Activated naive CD4-positive, alpha-beta T cell treated with anti-CD3 and anti-CD28 coated beads for 36 hours (primary cell): ENCODE measurements at places on chromosomes 2 and 18. TPM values are rescaled to one million over a fixed set of nuclear protein-coding genes. Genes with fewer than 3 reads are reported as not detected.

The LOXHD1 gene
- total RNA-seq = 0.05 TPM

The SERPINB4 gene
- total RNA-seq = not detected

The ST6GAL2 gene
- total RNA-seq = not detected

The PLEK gene
- 0.77 TPM for total RNA-seq

The HNRNPLL gene
- 54.4 TPM for total RNA-seq

The NABP1 gene
- 101 TPM for total RNA-seq

The DSC1 gene
- 0.20 TPM for total RNA-seq

DNA sequence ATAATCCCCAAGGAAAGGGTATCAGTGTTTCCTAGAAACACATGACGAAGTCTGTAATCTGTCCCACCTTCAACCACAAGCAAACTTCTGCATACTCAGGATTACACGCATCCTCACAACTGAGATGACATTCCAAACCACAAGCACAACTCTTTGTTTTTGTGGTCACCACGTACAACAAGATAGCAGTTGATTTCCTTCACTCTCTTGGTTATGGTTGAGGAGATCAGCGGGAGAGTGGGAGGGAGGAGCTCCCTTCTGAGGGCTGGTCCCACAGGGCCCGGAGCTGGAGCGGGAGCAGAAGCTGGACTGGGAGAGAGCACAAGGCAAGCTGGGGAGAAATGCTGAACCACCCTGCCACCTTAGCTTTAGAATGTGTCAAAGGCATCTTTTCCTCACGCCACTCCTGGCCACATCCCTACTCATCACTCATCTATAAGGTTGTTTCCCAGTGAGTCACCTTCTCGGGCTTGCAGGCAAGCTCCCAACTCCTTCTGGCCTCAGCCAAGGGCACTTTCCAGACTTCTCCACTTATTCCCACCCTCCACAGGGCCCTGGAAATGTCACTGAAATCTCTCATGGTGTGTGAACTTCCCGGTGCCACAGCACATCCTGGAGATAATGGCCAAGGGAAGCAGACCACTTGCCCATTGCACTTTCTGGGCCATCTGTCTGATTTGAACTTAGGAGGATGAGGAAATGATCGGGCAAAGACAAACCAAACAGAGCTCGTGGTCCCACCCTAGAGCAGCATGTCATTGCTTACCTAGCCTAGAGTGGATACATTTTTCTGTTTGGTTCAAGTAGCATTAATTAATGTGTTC is 98.9 kb upstream of the LGALSL start:
- no peak overlapping the region for H3K27ac ChIP-seq
- H3K36me3 ChIP-seq = no peaks in the 10 kb centered on the region
- H3K4me1 ChIP-seq = peaks cover 5% of the 10 kb centered on the region
- no peak for DNase-seq
- H3K4me3 ChIP-seq = no peak overlapping the region
- peaks cover 10% of the 10 kb centered on the region for H3K27me3 ChIP-seq

DNA sequence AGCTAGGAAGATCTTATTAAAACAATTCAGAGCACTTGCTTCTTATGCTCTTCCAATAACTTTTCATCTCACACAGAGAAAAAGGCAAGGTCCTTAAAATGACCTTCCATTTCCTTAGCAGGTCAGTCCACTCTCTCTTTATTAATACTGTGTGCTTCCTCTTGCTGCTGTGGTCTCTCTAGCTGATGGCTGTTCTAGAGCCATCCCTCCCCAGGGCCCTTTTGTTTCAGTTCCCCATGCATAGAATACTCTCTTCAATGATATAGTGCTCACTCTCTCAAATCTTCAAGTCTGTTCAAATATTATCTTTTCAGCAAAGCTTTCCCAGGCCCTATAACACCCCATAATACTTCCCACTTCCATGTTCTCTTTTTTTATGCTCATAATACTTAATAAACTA is 469.3 kb downstream of the METTL4 start:
- no peaks in the 10 kb centered on the region for H3K36me3 ChIP-seq
- H3K4me3 ChIP-seq = no peak overlapping the region
- no peak for DNase-seq
- no peak overlapping the region for H3K27ac ChIP-seq

- H3K4me1 ChIP-seq = no peaks in the 10 kb centered on the region
- no peak for DNase-seq
- H3K4me3 ChIP-seq = no peak overlapping the region
- no peaks in the 10 kb centered on the region for H3K36me3 ChIP-seq
- H3K27me3 ChIP-seq = peaks cover 23% of the 10 kb centered on the region
Measured at GRCh38 chr18:78721238-78721875, 258.3 kb upstream of the SALL3 start.

GRCh38 chr2:188940171-188940570 is 34.0 kb upstream of the COL3A1 start:
- H3K4me3 ChIP-seq = no peak overlapping the region
- H3K36me3 ChIP-seq = no peaks in the 10 kb centered on the region
- no peaks in the 10 kb centered on the region for H3K4me1 ChIP-seq
- DNase-seq = no peak
- no peaks in the 10 kb centered on the region for H3K27me3 ChIP-seq

GRCh38 chr2:66041902-66042657 is 392.8 kb upstream of the MEIS1 start:
- H3K36me3 ChIP-seq = no peaks in the 10 kb centered on the region
- no peak overlapping the region for H3K27ac ChIP-seq
- no peak overlapping the region for H3K4me3 ChIP-seq
- peaks cover 3% of the 10 kb centered on the region for H3K27me3 ChIP-seq
- no peak for DNase-seq
- no peaks in the 10 kb centered on the region for H3K4me1 ChIP-seq

GRCh38 chr2:151337643-151338042 is 19.7 kb upstream of the TNFAIP6 start:
- H3K36me3 ChIP-seq = peaks cover 3% of the 10 kb centered on the region
- no peak for DNase-seq
- H3K27ac ChIP-seq = no peak overlapping the region

DNA sequence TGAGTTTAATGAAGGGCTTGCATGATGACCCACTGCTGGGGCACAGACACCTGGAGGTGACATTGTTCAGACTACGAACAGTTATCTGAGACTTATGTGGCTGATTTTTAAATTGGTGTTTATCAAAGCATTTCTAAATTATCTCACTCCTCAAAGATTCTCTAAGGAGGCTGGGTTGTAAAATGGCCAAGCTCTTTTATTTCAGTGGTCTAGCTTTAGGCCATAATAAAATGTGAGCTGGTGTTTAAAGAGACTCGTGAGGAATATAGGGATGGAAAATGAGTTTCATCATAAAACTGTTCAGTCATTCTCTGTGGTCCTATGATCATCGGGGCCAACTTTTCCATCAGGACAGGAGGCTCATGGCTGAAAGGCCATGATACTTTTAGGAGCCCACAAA is 93.4 kb downstream of the SPP2 start:
- H3K36me3 ChIP-seq = no peaks in the 10 kb centered on the region
- H3K27me3 ChIP-seq = no peaks in the 10 kb centered on the region
- DNase-seq = no peak
- peaks cover 24% of the 10 kb centered on the region for H3K4me1 ChIP-seq

DNA sequence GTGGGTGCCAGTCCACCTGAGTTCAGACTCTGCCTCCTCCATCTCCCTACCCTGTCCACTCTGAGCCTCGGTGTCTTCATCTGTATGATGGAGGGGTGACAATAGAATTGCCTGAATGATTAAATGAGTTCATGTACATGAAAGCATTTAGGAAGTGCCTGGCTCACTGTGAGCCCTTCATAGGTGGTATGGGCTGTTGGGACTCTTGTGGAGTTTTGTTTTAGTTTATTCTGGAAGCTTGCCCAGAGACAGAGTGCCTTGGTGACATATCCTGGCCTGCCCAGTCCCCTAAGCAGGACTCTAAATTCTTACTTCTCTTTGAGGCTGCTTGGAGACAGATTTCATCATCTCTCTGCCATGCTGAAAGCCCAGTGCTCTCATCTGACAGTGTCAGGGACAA is 24.5 kb upstream of the GIGYF2 start:
- H3K4me3 ChIP-seq = no peak overlapping the region
- no peak for DNase-seq
- no peaks in the 10 kb centered on the region for H3K27me3 ChIP-seq
- no peaks in the 10 kb centered on the region for H3K36me3 ChIP-seq
- no peaks in the 10 kb centered on the region for H3K4me1 ChIP-seq

DNA sequence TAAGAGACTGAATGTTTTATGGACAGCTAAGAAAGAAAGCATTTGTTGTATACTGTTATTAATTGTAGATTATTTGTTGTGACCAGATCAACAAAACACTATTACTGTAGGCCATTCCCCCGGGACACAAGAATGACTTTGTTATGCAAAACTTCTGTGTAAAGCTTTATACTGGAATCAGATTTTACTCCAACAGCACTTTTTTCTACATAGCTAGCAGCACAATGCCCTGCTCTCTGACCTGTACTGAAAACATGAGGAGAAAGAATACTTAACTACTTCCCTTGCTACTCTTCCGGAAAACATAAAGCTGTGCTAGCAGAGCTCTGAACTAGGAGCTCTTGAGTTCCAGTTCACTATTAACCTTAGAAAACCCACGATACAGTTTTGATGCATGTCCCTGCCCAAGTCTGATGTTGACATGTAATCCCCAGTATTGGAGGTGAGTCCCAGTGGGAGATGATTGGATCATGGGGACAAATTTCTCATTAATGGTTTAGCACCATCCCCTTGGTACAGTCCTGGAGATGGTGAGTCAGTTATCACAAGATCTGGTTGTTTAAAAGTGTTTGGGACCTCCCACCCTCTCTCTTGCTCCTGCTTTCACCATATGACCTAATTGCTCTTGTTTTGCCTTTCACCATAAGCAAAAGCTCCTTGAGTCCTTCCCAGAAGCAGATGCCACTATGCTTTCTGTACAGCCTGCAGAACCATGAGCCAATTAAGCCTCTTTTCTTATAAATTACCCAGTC is 601.1 kb upstream of the PIK3C3 start:
- no peak overlapping the region for H3K27ac ChIP-seq
- no peaks in the 10 kb centered on the region for H3K27me3 ChIP-seq
- no peaks in the 10 kb centered on the region for H3K36me3 ChIP-seq
- H3K4me3 ChIP-seq = no peak overlapping the region
- H3K4me1 ChIP-seq = no peaks in the 10 kb centered on the region
- DNase-seq = no peak

- no peak overlapping the region for H3K4me3 ChIP-seq
- peaks cover 15% of the 10 kb centered on the region for H3K4me1 ChIP-seq
- H3K27ac ChIP-seq = no peak overlapping the region
- no peak for DNase-seq
- H3K27me3 ChIP-seq = peaks cover 22% of the 10 kb centered on the region
Measured at GRCh38 chr2:74444498-74445318, 3.0 kb upstream of the RTKN start.

- peaks cover 3% of the 10 kb centered on the region for H3K4me1 ChIP-seq
- H3K36me3 ChIP-seq = no peaks in the 10 kb centered on the region
- peak overlapping the region; percentile 69 for H3K4me3 ChIP-seq
- H3K27me3 ChIP-seq = peaks cover 56% of the 10 kb centered on the region
- no peak for DNase-seq
Measured at GRCh38 chr2:178195390-178196166, 1.3 kb downstream of the OSBPL6 start.

DNA sequence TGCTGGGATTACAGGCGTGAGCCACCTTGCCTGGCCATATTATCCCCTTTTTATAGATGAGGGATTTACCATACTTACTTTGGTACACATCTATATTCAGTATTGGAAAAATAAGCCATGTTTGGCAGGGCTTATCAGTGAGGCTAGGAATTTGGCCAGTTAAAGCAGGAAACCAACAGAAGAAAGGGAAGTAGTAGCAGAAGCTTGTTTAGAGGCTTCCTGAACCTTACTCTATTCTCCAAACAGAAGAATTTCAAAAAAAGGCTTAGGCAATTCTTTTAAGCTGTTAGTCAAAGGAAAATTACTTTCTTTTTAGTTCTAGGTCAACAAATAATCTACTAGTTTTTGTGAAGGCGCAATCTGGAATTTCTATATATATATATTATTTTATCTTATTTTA is 3.2 kb upstream of the GLS start:
- peaks cover 30% of the 10 kb centered on the region for H3K4me1 ChIP-seq
- peaks cover 8% of the 10 kb centered on the region for H3K36me3 ChIP-seq
- H3K4me3 ChIP-seq = no peak overlapping the region
- no peak overlapping the region for H3K27ac ChIP-seq
- H3K27me3 ChIP-seq = no peaks in the 10 kb centered on the region

DNA sequence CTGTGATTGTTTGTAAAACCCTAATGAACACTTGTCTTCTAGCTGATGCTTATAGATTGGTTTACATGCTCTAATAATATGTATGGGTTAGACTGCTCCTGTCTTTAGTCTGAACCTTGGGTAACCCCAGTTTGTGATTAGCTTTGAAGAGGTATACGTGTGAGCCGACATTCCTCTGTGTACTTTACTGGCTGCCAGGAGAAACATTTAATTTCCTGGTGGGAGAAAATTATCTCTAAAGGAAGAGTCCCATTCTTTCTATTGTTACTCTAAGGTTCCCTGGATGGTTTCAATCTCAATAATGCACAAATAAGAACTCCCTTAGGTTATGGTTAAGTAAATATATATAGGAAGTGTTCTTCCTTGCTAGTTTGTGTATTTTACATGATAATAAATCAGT is 143.6 kb upstream of the ZSWIM2 start:
- H3K4me1 ChIP-seq = no peaks in the 10 kb centered on the region
- H3K4me3 ChIP-seq = no peak overlapping the region
- DNase-seq = no peak

DNA sequence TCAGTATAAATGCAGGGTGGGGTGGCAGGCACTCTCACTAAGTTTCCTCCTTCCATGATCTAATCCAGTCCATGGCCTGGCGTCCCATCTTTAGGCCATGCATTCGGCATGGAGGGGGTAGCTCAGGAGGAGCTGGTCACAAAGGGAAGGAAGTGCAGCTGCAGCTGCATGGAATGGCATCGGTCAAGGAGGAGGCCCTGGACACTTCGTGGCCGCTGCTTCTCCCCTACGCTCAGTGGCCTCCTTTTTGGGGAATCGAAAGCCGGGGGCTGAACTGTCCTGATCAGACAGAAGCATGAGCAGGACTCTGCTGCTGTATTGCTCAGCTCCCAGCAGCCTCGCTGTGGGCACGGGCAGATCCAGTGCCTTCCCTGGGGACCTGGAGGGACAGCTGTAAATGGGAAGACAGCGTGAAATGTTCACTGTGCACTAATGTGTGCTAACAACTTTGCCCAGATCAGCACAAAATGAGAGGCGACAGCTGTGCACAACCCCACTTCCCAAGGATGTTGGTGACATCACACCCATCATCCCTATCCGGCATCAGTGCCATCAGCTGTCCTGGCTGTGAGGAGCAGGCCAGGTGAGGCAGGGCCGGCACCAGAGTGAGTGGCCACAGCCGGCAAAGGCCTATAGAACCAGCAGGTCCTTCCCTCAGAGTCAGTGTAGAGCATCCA is 520.1 kb upstream of the RAB6C start:
- H3K27ac ChIP-seq = no peak overlapping the region
- no peaks in the 10 kb centered on the region for H3K4me1 ChIP-seq
- H3K4me3 ChIP-seq = no peak overlapping the region
- no peaks in the 10 kb centered on the region for H3K27me3 ChIP-seq
- H3K36me3 ChIP-seq = no peaks in the 10 kb centered on the region

GRCh38 chr18:43572163-43572562 is 294.9 kb upstream of the SYT4 start:
- no peaks in the 10 kb centered on the region for H3K36me3 ChIP-seq
- no peaks in the 10 kb centered on the region for H3K27me3 ChIP-seq
- no peak overlapping the region for H3K4me3 ChIP-seq
- H3K4me1 ChIP-seq = no peaks in the 10 kb centered on the region
- DNase-seq = no peak

- no peak overlapping the region for H3K27ac ChIP-seq
- H3K4me3 ChIP-seq = no peak overlapping the region
- peaks cover 12% of the 10 kb centered on the region for H3K27me3 ChIP-seq
- no peaks in the 10 kb centered on the region for H3K36me3 ChIP-seq
- H3K4me1 ChIP-seq = no peaks in the 10 kb centered on the region
Measured at GRCh38 chr18:21443776-21444464, 156.6 kb downstream of the ESCO1 start.

GRCh38 chr2:191036363-191036762 is 22.4 kb upstream of the STAT1 start:
- H3K4me1 ChIP-seq = peaks cover 25% of the 10 kb centered on the region
- peaks cover 32% of the 10 kb centered on the region for H3K36me3 ChIP-seq
- no peak overlapping the region for H3K4me3 ChIP-seq
